ENCODE measurements at places on chromosomes 11 and 22.

- DNase-seq: no peak
These were observed 20.3 kb downstream of the MYH9 start for GRCh38 chr22:36367479-36367878.

DNA sequence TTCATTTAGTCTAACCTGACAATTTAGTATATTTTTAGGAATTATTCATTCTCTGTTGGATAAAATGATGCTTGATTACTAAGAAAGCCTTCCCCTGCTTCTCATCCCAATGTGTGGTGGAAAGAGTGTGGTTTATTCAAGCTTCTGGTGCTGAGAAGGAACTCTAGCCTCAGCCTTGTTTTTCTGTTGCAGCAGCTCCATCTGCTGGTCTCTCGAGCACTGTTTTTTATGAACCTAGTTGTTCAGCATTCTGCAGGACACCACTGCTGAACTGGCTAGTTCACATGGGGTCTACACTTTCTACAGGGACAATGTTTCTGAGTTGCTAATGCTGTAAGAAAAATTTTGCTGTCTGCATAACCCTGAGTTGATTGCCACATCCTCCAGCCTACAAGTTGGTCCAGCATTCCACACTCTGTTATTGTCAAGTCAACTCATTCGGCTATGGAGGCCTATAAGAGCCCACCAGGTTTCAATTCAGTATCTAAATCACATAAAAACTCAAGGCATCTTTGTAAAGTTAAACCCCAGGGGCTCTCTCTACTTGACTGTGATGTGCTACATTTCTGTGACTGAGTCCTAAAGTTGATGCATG is 14.3 kb downstream of the OR2AG2 start:
- peak; percentile 62 for DNase-seq

GRCh38 chr11:130146796-130147195 is 12.8 kb upstream of the ST14 start:
- DNase-seq: peak; percentile 91

- DNase-seq: no peak
These were observed 2.7 kb upstream of the RAG1 start for GRCh38 chr11:36565031-36565610.

GRCh38 chr22:20412474-20413216 is 18.7 kb downstream of the ZNF74 start:
- DNase-seq: no peak

DNA sequence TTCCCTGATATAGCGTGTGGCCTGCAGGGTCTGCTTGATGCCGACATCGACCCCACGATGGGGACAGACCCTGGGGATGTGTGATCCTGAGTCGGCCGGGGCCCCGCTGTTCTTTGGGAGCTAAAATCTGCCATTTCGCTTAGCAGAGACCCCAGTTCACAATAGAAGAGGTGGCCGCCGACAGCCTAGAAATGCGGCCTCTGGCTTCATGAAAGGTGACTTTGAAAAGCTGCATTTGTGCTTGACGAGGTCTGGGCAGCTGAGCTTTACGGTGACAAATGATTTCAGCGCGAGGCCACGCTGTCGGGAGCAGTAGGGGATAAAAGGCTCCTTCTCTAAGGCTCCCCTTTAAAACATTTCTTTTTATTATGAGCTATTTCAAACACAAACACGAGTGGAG is 71.7 kb downstream of the RPS6KA4 start:
- no peak for DNase-seq

All from NB4 (cell line).